Midbrain (tissue), 1 donor: ENCODE measurements at places on chromosomes 6 and 20.

- no peak for DNase-seq
Observed at GRCh38 chr6:33781131-33781975, 7.6 kb downstream of the LEMD2 start.

GRCh38 chr20:47952023-47952564 is 166.8 kb upstream of the SULF2 start:
- DNase-seq = no peak

GRCh38 chr20:60056407-60057122 is 98.3 kb downstream of the CDH26 start:
- DNase-seq = no peak

DNA sequence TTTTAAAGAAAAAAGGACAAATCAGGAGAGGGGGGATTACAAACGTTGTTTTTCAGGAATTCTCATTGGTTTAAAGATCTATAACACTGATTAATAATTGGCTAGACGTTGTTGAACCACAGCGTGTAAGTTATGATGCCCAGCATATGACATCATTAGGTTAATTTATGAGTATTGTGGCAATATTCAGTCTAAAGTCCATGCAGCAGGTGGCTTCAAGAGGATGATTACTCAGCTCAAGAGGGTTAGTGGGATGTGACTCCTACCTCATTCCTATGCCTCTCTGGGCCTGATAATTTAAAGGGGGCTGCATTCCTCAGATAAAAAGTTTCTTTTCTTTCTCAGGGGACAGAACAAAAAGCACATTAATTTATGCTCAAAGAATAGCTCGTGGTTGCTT is 1309.0 kb downstream of the EPHA7 start:
- DNase-seq = no peak

GRCh38 chr20:40802886-40803285 is 113.8 kb upstream of the MAFB start:
- no peak for DNase-seq

DNA sequence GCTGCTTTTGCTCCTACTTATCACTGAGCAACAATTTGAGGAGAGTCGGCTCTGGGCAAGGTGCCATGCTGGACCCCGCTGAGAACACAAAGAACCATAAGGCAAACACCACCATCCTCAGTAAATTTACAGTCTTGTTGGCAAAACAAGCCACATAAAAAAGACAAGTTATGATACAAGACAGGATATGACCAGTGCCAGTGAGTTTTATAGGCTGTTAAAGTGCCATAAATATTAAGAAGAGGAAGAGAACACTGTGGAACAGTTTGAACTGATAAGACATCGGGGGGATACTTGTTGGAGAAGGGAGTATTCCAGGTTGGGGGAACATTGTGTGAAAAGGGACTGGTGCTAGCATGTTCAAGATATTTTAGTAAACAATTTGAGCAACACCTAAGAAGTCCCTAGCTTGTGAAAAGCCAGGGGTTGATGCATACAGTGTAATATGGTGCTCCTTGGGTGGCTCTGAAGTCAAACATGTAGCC is 25.3 kb upstream of the RIPOR2 start:
- DNase-seq = no peak

DNA sequence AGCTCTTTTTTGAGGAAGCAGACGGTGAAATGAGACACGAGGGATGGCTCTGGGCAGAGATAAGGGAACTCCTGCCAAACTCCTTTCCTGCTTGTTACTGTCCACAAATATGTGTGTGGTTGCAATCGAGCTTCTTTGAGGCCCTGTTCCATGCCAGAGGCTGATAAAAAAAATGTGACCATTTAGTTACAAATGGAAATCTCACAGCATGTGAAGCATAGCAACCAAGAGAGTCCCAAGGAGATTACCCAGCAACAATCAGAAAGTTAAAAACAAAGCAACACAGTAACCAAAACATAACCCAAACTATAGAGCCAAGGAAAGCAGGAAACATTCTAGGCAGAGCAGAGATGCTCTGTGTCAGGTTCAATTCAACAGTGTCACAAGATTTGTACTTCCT is 35.4 kb upstream of the HMGN3 start:
- no peak for DNase-seq

DNA sequence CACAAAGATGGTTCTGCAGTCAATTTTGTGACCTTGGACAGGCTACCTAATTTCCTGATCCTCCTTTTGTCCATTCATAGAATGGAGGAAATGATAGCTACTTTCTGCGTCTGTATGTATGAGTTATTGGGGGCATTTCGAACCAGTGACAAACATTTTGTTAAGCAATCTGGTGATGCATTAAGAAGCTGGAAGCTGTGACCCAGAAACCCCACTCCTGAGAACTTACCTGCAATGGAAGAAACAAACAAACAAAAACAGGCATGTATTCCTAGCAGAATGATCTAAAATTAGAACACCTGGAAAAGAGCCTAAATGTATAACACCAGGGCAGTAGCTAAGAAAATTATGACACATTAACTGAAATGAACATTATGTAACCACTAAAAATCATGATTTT is 33.4 kb upstream of the PRND start:
- no peak for DNase-seq

DNA sequence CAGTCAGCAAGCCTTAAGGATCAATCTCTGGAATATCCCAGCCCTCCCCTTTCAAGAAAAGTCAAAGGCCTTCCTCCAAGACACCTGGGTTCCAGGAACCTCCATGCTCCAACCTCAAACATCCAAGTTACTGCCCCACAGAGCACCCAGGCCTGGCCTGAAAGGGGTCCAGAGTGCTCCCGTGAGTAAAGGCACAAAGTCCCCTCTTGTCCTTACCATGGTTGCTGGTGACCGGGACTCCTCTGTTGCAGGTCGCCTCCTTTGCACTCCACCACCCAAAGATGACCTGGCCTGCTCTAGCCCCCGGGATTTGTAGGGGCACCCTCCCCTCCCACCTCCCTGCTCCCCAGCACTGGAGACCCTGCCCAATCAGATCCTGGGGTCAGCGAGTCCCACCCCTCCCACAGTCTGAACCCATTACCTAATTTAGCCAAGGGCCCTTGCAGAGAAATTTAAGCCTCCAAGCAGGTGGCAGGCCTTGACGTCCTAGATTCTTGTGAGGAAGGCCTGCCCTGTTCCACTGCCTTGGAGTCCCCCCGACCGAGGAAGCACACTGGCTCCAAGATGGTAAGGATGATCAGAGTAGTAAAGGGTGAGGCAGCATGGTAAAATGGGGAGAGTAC is at the start of gene TNNC2:
Gene TNNC2 (minus strand): TSS at position 283 of the 623 bp plus-strand sequence. CDS start 64 bp downstream, at position 219.
- no peak for DNase-seq

DNA sequence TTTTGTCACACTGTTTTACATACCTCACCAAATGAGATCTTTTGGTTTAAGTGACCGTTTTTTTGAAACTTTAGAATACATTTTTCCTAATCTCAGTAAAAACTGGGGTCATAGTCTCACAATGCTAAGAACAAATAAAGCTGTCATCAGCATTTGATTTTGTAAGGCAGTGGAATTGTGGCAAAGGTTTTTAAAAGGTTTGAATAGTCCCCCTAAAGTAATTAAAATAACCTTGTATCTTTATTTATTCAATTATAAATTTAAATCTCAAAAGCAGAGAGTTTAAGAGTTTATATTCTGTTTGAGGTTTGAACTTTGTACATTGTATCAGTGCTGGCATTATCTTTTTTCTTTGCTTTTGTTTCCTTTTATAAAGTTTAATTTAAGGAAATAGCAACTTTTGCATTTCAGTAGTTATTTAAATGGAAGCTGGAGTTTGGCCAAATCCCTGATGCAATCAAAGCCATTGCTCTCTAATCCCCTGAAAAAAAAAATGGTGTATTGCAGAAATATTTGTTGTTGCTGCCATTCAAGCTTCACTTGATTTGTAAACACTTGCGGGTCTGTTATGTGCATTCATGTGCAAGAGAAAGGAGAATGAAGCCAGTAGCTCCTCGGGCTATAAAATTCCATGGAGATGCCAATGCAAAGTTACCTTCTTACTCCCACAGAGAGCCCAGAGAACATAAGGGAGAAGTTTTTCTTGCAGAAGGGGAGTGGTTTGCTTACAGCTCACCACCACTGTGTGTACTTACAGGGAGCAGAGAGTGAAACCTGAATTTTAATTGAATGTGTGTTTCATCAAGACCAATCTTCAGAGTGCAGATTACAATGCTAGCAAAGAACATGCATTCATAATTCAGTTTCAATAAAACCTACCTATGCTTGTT is 391.8 kb downstream of the ARHGAP18 start:
- no peak for DNase-seq

GRCh38 chr6:40922281-40922680 is 116.7 kb downstream of the UNC5CL start:
- no peak for DNase-seq

GRCh38 chr20:7355051-7355450 is 585.2 kb downstream of the HAO1 start:
- DNase-seq = no peak

GRCh38 chr20:36121981-36122930 is 32.3 kb upstream of the EPB41L1 start:
- no peak for DNase-seq

DNA sequence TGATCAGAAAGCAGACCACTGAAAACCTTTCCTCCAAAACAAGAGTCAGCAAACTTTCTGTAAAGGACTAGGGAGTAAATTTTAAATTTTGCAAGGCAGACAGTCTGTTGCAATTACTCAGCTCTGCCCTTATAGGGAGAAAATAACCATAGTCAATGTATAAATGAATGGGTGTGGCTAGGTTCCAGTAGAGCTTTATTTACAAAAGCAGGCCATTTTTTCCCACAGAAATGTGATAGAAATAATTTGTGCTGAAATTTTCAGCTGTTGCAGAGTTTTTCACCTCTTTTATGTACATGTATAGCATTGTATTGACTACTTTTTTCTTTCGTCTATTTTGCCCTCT is 7.7 kb downstream of the AMD1 start:
- no peak for DNase-seq

GRCh38 chr6:11644071-11644470 is 106.5 kb downstream of the TMEM170B start:
- DNase-seq = no peak

GRCh38 chr20:19652591-19653026 is 105.4 kb upstream of the RIN2 start:
- no peak for DNase-seq

- DNase-seq = peak; percentile 26
Observed at GRCh38 chr6:25332655-25333071, 53.5 kb downstream of the CARMIL1 start.

- DNase-seq = peak; percentile 26
Observed at GRCh38 chr6:127518710-127519468, at the start of gene MTCL3. TSS of gene MTCL3 (minus strand) at chr6:127519335.

DNA sequence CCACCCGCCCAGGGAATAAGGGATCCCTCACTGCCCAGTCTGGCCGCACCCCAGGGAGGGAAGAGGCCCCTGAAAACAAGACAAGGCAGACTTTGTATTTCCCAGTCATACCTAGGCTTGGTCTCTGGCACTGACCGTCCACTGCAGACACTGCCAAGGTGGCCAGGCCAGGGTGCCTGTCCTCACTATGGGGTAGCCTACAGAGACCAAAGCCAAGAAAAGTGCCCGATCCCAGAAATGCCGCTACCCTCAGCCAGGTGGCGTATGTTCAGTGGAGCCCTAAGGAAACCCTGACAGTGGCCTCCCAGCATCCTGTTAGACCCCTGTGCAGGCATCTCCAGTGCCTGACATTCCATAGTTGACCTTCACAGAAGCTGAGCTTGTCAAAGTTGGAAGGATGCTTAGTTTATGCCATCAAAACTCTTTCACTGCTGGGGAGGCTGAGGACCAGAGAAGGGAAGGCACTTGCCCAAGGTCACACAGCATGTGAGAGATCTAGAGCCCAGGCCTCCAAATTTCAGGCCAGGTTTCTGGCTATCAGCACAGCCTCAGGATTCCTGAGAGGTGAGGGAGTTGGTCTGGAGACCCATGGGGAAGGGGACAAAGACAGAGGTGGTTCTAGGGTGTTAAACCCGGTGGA is 2.5 kb downstream of the SCRT2 start:
- no peak for DNase-seq

DNA sequence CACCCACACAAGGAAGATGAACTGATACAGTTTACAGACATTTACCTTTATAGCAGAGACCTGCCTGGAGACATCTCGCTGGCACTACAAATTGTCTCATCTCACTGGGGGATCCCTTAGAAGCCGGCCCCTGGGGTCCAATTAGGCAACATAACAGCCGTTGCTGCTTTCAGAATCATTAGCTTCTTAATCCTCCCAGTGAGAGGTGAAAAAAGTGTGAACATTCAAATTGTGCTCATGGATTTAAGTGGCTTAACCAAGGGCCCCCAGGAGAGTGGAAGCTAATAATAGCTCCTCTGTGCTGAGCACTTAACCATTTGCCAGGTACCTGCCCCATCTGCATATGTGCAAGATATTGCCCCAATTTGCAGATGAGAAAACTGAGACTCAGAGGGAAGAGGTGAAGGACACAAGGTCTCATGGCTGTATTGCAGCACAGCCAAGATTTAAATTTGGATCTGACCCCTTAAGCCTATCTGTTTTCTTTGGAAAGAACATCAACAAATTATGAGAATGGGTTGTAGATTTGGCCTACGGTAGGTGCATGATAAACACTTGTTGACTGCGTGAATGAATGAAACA is 101.0 kb downstream of the EYA2 start:
- DNase-seq = no peak
